ENCODE measurements at places on chromosomes 7 and 10.

- no peak for DNase-seq
These were observed 128.8 kb downstream of the LCOR start for GRCh38 chr10:96960872-96961271.

- no peak for DNase-seq
These were observed 243.2 kb downstream of the ARHGAP21 start for GRCh38 chr10:24480447-24480846.

DNA sequence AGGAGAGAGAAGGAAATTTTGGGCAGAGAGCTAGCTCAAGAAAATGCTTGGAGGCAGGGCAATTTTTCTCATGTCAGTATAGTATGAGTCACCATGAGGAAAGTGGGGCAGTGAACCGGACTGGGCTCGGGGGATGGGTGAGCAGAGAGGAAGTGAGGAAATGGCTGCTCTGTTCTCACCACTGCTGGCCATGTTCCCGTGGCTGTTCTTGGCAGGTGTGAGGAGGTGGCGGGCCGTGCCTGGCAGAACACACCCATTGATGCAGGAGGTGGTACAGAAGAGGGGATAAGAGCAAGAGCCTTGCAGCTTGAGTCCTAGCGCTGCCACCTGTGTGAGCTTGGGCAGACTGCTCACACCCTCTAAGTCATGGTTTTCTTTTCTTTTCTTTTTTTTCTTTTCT is 304.4 kb upstream of the LYZL1 start:
- DNase-seq: no peak

- no peak for DNase-seq
These were observed 7.8 kb upstream of the BLNK start for GRCh38 chr10:96279191-96279641.

DNA sequence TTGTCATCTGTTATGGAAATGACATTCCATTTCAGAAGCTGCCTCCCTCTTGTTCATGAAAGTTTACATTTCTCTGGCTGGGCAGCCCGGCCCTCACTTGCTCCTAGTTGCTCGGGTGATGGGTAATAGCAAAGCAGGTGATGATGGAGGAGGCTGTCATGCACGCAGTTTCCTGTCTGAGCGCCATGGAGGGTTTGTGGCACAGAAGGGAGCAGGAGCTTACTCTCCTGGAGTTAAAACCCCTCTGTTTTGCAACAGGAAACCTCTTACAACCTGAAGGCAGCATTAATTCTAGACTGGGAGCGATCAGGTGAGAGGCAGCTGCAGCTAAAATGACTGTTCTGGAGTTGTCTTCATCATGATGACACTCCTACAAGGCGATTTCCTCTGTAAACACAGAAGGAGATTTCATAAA is 34.1 kb upstream of the MKI67 start:
- DNase-seq: no peak

DNA sequence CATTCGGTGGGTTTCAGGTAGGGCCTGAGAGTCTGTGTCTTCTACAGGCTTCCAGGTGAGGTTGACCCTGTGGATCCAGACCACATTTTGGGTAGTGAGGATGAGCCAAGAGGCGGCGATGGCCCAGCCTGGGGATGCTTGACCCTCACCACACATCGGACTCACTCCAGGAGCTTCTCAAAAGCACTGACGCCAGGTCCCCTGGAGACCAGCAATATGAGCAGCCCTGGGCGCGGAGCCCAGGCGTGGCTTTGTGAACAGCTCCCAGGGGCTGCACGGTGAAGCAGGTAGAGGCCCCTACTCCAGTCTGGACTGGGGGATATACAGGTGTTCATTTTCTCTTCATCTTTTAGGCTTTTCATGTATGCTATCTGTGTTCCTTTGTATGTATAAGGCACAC is 139.7 kb upstream of the PCBD1 start:
- peak; percentile 51 for DNase-seq

DNA sequence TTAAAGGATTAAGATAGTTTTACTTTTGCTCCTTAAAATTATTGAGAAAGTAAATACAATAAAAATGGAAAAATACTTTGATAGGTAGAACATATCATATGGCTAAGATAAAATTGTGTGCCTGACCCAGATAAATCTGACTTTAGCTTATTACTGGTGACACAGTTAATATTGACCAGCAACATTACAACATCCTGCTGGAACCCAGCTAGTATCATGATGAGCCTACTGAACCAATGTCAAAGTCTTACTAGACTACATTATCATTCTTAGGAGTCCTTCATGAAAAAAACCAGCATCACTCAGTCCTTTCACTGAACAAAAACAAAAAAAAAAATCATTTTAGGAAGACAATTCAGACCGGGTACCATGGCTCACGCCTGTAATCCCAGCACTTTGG is 164.8 kb upstream of the CDK1 start:
- DNase-seq: no peak

DNA sequence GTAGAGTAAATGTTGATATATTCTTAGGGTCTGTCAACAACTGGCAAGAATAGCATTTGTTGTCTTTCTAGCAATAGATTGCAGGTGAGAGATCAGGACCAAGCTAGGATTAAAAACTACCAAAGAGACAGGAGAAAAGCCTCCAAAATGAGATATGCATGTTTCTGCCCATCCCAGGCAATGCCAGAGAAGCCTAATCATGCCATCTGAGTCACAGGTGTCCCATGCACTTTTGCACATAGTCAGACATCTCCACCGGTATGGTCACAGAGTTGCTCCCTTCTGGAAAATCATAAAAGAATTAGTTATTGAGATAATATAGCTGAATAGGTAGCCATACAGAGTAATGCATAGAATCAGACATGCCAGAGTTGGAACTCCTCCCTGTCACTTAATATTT is 50.6 kb downstream of the PDK4 start:
- DNase-seq: no peak

DNA sequence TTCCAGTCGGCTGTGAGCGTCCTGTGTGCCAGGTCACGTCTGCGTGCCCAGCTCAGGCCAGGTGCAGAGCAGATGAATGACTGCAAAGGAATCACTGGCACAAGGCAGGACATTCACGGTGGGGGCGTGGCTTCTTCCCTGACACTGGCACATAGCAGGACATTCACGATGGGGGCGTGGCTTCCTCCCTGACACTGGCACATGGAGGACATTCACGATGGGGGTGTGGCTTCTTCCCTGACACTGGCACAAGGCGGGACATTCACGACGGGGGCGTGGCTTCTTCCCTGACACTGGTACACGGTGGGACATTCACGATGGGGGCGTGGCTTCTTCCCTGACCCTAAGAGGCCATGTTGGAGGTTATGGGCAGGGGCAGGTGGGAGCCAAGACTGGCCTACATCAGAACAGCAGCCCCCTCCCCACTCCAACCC is 64.3 kb downstream of the MYL10 start:
- no peak for DNase-seq

DNA sequence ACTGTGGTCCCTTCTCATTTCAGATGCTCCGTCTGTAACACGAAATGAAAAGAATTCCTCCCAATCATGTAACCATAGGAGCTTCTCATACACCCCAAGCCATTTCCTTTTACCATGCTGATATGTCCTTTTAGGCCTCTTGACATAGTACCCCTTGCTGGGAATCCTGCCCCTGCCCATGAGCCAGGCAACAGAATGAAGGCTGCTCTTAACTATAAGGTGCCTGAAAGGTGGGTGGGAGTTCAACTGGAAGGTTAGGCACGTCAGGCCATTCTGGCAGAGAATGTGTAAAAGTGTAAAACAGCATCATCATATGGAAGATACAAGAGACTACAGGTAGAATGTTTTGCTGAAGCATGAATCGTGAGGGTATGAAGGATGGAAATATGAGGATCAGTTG is 22.5 kb downstream of the IL2RA start:
- no peak for DNase-seq

DNA sequence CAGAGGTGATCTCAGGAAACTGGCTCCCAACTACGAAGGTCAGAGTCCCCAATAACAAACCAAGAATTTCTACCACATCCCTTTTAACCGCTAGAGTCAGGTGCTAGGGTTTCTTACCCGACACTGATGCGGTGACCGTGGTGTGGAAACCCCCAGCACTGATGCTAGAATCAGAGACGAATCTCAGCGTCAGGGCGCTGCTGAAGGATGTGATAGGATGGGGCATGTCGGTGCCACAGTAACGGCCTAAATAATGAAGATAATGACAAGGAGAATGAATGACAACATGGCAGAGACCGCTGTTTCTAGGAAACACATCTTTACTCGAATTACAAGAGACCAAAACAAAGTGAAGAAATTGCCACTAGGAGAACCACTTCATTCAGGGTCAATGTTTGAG is 131.1 kb upstream of the RSU1 start:
- DNase-seq: no peak

GRCh38 chr7:111842491-111842890 is 280.2 kb upstream of the IMMP2L start:
- no peak for DNase-seq

DNA sequence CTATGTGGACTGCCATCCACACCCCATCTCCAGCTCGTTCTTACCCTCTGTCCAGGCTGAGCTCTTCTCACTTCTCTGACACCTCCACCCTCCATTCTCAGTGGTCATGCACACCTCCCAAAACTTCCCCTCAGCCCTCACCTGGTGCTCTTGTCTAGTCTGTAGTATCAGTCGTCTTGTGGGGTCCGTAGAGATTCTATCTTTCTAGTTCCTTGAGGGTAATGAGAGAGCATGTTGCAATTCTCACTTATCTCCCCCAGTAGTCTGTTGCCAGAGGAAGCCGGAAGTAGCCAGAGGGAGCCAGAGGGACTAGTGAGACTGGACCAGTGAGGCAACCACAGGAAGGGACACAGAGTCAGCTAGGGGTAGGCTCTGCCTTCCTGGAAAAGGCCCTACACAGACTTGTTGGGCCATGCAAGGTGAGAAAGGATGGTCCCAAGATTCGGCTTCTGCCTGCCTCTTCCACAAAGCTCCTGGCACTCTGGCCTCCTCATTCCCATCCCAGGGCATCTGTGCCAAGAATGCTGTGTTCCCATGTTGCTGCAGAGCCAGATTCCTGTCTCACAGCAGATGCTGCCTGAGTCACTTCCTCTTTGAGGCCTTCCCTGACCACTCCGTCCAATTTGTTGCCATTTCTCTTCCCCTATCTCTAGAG is 50.6 kb upstream of the DUSP5 start:
- no peak for DNase-seq

- DNase-seq: no peak
These were observed 250.3 kb upstream of the CXCL12 start for GRCh38 chr10:44635176-44635575.

DNA sequence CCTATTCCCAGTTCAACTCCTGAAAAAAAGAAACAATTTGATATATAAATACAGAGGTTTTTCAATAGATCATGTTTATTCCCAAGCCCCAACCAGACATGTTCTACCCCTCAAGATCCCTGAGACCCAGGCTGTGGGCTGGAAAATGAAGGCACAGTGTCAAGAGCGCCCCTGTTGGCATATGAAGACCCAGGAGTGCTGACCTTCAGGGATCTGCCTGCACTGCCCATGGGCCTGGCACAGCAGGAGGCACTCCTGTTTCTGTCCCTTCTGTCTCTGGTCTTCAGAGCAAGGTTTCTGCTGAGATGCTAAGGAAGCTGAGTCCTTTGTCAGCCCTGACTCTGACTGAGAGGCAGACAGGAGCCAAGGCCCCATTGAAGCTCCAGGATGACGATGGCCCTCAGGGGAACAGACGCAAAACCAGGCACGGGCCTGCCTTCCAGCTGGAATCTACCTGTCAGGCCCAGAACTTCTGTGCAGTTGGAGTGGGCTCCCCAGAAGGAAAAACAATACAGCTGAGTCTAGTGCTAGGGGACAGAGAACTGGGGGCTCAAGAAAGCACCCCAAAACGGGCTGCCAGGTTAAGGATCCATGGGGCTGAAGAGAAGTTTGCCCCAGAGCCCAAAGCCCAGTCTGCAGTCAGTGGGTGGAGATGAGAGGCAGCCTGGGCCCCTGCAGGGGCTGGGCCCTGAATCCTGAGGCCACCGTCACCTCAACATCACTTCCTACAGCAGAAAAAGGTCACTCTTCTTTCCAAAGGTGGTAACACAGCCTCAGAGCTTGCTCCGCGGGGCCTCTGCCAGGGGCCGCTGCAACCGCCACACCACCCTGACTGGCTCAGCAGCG is 6.7 kb upstream of the AIFM2 start:
- DNase-seq: no peak

- no peak for DNase-seq
These were observed 82.2 kb downstream of the PARD3 start for GRCh38 chr10:34732926-34733325.

DNA sequence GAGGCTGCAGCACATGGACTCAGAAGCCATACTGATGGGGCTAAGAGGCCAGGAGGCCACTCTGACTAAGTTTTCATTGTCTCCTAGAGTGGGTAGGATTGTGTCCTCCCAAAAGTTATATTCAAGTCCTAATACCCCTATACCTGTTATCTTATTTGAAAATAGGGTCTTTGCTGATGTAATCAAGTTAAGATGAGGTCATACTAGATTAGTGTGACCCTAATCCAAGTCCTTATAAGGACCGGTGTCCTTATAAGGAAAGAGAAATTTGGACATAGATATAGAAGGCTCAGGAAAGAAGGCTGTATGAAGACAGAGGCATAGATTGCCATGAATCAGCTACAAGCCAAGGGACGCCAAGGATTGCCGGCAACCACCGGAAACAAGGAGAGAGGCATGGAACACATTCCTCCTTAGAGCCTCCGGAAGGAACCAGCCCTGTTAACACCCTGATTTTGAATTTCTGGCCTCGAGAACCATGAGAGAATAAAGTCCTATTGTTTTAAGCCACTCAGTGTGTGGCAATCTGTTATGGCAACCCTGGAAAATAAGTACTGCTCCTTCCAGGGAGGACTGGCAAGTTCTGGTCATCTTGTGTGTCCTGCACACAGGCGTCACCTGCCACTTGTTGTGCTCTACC is 157.0 kb downstream of the EMX2 start:
- DNase-seq: no peak

Measured in NCI-H1436 (cell line).